Fibroblast of the aortic adventitia (primary cell): ENCODE measurements at places on chromosomes 2 and 18.

DNA sequence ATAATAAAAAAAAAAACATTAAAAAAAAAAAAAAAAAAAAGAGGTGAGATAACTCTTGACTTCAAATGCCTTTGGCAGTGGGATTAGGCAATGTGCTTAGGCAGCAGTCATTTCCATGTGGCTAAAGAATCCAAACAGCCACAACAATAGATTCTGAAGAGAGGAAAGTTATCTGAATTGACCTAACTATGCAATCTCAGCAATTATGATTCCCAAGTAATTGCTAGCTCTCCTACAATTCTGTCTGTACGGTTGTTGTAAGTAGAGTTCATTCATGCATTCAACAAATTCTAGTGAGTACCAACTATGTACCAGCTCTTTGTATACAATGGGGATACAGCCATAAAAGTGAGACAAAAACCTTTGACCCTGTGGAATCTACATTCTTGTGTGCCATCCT is 3.6 kb downstream of the SRD5A2 start:
- DNase-seq, result no peak

DNA sequence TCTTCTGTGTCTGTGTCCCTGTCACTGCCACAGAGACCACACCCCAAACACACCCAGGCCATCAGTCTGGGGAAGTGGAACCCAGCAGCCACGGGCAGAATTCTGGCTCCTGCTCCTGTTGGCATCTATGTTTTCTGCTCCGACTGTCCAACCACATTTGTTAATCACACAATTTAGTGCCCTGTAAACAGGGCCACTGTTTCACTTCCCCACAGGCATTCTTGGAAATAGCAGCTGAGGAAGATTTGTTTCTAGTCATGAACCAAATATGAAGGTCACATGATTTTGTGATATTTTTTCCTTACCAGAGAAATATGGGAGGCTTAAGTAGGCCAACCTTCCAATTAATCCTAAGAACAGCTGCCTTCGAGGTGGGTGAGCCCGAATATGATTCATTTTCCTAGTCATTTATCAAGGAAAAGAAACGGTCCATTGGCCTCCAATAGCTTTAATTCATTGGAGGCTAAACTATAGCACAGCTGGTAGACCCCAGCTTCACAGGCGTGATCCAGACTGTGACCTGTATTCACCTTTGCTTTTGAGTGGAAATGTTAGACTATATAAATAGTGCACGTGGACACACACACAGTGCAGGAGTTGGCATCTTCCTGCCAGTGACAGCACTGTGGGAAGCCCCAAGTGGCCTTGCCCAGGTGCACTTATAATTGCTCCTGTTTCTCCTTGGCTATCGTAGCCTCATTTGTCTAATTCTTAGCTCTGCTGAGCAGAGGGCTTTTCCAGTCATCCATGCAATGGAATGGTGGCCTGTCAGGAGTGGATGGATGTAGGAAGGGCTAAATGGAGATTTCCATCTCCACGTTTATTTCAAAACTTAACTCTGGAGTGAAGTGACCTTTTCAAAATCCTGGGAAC is 267.9 kb downstream of the LPIN1 start:
- peak; percentile 54 for DNase-seq

GRCh38 chr2:229511524-229511923 is 202.8 kb downstream of the DNER start:
- peak; percentile 5 for DNase-seq

DNA sequence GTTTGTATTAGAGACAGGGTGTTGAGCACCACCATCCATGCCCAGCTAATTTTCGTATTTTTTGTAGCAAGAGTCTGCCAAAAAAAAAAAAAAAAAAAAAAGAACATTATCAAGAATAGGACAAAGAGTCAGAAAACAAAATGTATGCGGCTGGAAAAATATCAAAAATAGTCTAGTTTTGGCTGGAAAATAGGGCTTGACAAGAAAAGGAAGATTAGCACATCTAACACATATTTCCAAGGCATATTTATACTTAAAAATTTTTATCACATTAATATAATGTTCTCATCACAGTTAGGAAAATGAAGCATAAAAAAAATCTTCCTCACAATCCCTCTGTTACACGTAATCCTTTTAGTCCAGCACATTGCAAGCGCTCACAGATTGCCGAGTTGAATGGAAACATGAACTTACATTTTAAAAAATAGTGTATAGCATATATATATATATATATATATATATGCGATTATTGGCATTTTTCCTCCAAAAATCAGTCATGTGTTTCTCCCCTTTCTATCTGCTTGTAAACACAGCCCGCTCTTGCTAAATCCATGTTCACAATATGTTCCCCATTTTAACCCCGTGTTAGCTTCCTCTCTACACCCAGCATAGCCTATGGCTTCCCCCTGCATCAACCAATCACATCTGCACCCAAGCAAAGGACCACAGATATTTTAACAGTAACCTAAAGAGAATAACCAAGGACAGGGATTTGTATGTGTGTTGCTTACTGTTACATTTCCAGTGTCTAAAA is 183.0 kb downstream of the AFF3 start:
- DNase-seq, result no peak

GRCh38 chr2:159912580-159912979 is 114.6 kb upstream of the CD302 start:
- DNase-seq, result no peak

GRCh38 chr2:26651799-26652198 is 10.6 kb upstream of the CIB4 start:
- DNase-seq, result no peak

DNA sequence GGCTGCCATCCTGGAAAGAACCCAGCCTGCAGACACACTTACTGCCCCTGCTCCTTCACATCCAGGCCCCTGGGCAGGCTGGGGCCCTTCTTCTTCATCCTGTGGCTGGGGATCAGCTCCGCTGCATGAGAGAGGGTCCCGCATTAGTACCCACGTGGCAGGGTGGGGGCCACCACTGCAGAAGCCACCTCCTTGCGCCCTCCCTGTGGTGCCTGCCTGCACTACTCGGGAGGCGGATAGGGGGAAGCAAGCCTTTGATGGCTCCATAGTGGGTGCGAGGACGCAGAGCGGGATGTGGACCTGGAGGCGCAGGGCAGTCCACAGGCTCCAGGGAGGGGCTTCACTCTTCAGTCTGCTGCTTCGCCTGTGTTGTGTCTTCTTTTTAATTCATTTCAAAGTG is 46.7 kb downstream of the GPC1 start:
- DNase-seq, result no peak

- no peak for DNase-seq
Observed at GRCh38 chr2:135590619-135591260, 59.5 kb downstream of the R3HDM1 start.

- peak; percentile 35 for DNase-seq
Observed at GRCh38 chr18:59617468-59617932, 79.7 kb downstream of the CCBE1 start.

GRCh38 chr2:121754851-121755236 is 607 bp upstream of the TSN start:
- no peak for DNase-seq

DNA sequence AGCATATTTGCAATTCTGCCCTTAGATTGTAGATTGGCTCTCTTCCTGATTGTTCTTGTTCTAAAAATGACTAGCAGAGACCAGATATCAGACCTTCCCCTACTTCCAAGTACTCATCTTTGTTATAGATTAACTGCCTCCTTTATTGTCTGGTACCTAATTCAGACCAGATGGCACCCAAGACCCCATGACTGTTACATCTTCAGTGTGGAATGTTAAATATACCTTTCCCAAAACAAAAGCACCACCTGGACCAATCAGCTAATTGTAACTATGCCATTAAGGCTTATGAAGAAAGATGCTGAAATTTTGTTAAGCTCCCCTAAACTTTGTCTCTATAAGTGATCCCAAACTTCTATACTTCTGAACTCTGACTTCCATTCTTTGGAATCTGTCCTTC is 12.0 kb upstream of the TFPI start:
- DNase-seq, result no peak

- no peak for DNase-seq
Observed at GRCh38 chr2:610491-610890, 66.7 kb downstream of the TMEM18 start.

- peak; percentile 50 for DNase-seq
Observed at GRCh38 chr2:101520246-101520645, 45.3 kb upstream of the RFX8 start.

DNA sequence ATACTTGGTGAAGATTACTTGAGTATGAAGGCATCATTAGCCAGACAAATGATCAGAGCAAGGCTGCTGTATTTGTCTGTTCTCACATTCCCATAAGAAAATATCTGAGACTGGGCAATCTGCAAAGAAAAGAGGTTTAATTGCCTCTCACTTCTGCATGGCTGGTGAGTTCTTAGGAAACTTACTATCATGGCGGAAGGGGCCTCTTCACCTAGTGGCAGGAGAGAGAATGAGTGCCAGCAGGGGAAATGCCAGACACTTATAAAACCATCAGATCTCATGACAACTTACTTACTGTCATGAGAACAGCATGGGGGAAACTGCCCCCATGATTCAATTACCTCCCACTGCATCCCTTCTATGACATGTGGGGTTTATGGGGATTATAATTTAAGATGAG is 452.3 kb downstream of the GALR1 start:
- DNase-seq, result no peak

DNA sequence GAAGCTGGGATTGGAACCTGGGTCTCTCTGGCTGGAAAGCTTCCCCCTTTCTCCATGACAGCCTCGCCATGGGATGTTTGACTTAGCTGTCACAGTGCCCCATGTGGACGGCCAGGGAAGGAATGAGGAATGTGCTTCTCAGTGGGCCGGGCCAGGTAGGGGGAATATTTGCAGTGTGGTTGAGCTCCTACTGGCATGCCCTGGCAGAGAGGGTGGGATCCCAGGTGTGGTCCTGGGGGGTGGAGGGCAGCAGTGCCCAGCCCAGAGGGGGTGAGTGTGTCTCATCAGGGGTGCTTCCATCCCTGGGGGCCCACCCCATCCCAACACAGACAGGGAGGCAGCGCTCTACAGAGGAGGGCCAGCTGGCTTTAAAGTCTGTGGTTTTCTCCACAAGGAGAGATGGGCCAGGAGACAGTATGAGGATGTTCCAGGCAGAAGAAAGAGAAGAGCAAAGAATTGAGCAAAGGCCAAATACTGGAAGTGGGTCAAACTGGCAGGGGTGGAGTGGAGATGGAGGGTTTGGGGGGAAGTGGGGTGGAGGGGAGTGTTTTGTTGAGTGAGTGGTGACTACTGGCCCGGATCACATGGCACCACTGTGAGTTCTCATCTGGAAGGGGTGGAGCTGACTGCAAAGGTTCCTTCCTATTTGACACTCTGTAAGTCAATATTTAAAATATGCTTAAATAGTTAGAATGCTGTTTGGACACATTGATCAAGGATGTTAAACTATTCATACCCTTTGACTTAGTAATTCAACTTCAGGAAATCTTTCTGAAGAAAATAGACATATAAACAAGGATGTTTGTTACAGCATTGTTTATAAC is 94.0 kb downstream of the MYCN start:
- no peak for DNase-seq

GRCh38 chr18:10015288-10015701 is 101.5 kb downstream of the VAPA start:
- peak; percentile 51 for DNase-seq

- no peak for DNase-seq
Observed at GRCh38 chr2:121960251-121960650, 204.8 kb downstream of the TSN start.

DNA sequence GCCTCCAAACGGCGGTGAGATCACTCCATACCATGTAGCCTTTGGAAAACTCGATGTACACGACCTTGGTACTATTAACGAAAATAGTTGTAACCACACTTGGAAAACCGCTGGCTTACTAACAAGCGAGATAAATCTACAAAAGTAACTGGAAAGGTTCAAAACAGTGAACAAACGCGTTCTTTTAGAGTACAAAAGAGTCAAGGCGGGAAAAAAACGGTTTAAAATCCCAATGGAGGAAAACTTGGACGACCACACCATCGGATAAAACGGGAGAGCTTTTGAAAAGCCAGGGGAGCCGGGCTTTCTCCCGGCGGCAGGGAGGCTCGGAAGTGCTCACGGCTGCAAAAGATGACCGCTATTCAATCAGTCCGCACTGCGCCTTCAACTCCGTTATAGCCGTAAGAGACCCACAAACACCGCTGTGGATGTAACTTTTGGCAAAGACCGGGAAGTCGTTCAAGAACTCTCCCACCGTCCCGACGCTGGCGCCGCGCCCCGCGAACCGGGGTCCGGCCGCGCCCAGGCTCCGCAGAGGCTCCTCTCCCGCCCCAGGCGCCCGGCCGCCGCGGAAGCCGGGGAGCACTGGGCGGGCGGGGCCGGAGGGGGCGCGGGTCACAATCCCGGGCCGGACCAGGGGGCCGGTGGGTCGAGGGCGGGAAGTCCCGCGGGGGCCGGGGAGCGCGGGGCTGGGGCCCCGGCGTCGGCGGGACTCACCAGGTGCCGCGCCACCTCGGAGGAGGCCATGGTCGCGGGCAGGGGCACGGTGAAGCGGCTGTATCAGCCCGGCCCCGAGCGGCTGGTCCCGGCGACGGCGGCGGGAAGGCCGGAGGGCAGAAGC is 465 bp downstream of the SEPTIN10 start:
- DNase-seq, result peak; percentile 78

DNA sequence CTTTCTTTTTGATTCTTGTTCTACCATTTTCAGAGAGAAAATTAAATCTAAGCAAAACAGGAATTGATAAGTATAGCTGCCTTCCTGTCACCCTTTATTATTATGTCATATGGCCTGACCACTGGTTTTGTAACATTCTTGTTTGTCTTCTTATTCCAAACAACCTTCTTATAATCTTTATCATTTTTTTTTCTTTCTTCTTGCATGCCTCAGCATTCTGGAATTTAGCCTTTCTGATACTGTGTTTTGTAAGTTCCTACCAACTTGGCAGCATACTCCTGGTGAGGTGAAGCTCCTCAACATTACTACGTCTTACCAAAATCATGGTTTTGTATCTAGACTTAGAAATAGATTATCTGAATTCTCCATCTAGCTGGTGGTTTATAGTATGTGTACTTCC is 199.2 kb downstream of the CAMKMT start:
- DNase-seq, result peak; percentile 53

DNA sequence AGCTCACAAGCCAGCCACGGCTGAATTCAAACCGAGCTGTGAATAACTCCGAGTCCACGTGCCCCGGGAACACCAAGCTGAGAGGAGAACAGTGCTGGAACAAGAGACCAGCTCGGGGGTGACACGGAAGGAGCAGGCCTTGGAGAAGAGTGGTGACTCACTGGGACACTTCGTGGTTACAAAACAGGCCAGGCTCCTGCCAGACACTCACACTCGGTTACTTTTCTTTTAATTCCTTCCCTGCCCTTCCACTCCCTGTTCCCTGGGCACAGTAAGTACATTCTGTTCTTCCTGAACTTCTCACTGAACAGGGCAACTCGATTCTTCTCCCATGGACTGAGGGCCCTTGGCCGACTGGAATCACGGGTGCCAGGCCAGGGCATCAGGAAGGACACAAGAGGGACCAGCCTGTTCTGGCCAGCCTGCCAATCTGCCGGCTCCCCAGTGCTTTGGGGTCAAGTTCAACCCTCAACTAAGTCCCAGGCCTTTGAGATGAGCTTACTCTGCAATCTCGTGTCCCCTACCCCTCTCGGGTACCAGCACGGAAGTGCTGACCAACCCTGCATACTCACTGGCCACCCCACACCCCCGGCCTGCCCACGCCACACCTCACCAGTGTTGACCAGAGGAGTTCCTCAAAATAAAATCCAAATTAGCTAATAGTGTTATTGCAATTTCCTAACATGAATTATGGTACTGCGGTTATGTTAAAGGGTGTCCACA is 87.5 kb downstream of the TFCP2L1 start:
- no peak for DNase-seq
